ENCODE measurements at places on chromosomes 1 and 21. TPM values are rescaled to one million over a fixed set of nuclear protein-coding genes. Genes with fewer than 3 reads are reported as not detected.

WDR64 gene
- total RNA-seq, result not detected

- no peaks in the 10 kb centered on the region for H3K27me3 ChIP-seq
- no peak overlapping the region for H3K27ac ChIP-seq
- peaks cover 6% of the 10 kb centered on the region for H3K4me1 ChIP-seq
- no peaks in the 10 kb centered on the region for H3K36me3 ChIP-seq
- H3K4me3 ChIP-seq, result no peak overlapping the region
Measured at GRCh38 chr1:9586147-9586766, 2.5 kb upstream of the TMEM201 start.

DNA sequence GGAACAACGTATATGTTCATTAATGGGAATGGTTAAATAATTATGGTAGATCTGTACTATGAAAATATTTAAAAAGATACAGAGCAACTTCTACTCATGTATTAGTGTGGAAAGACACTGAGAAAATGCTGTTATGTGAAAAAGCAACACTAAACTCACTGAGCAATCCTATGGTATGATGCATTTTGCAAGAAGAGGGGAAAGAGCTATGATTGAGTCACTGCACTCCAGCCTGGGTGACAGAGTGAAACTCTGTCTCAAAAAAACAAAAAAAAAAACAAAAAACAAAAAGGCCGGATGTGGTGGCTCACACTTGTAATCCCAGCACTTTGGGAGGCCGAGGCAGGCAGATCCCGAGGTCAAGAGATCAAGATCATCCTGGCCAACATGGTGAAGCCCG is 44.4 kb downstream of the ATP5PO start:
- no peaks in the 10 kb centered on the region for H3K4me1 ChIP-seq
- no peaks in the 10 kb centered on the region for H3K27me3 ChIP-seq
- no peak overlapping the region for H3K27ac ChIP-seq
- H3K36me3 ChIP-seq, result no peaks in the 10 kb centered on the region

GRCh38 chr1:24957016-24957807 is 27.1 kb upstream of the RUNX3 start:
- H3K4me3 ChIP-seq, result no peak overlapping the region
- DNase-seq, result no peak
- no peaks in the 10 kb centered on the region for H3K4me1 ChIP-seq
- no peaks in the 10 kb centered on the region for H3K27me3 ChIP-seq
- no peak overlapping the region for H3K27ac ChIP-seq

All from adrenal gland (tissue), 19 donors.